ENCODE measurements at places on chromosomes 2 and 18. TPM values are rescaled to one million over a fixed set of nuclear protein-coding genes. Genes with fewer than 3 reads are reported as not detected.

The ATP8B1 gene
- not detected for polyA plus RNA-seq

The TGFA gene
- 0.61 TPM for polyA plus RNA-seq

The KCNF1 gene
- not detected for polyA plus RNA-seq

The BCL2 gene
- polyA plus RNA-seq = 31.3 TPM

The DNAH6 gene
- 1.1 TPM for polyA plus RNA-seq

Measured in naive thymus-derived CD8-positive, alpha-beta T cell (primary cell).